LHCN-M2 (cell line): ENCODE measurements at places on chromosomes 2 and 18.

DNA sequence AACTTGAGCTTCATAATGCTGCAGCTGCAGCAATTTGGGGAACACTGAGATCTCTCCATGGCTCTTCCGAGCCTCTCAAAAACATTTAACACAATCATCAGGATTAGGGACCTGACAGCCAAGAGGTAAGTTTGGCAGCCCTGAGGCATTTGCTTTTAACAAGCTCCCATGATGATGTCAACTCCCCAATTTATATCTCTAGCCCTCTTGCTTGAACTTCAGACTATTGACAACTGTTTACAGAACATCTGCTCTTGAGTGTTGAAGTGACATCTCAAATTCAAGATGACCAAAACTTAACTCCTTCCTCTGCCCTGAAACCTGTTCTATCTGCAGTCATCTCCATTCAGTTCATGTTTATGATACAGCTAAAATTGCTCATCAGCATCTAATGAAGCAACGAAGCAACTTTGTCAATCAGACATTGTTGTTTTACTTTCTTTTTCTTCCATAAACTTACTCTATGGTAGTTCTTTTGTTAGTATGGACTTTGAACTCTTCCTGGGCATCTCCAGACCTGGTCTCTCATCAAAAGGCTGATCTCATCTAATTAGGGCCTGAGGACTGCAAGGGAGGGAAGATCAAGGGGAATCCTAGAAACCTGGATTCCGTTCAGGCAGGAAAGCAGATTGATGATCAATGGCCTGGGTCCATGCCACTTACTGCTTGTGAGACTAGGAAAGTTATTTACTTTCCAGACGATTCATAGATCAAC, 48.1 kb downstream of the SEMA4F start:
- no peak for DNase-seq

DNA sequence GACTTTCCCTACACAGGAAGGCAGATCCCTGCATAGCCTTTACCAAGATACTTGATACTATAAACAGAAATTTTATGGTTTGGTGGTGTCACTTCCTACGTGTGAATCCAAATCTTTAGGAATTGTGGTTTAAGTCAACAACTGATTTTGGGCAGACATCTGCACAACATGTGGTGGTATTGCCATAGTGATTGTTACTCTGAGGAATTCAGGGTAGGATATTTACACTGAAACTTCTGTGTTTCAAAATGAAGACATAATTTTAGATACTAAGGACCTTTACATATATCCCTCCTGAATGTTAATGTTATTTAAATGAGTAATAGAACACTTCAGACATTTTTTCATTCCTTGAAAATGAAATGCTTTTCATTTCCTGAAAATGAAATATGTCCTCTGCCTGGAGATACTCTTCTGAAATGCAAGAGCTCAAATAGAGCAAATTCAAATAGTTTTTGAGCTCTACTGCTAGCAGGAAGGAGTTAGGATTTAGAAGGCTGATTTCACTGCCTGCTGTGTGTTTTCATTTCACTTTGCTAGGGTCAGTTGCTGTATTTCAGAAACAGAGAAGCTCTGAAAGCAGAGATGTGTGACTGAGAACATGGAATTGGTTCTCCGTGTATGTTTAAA, 77.2 kb downstream of the MDH1 start:
- DNase-seq: peak; percentile 58

DNA sequence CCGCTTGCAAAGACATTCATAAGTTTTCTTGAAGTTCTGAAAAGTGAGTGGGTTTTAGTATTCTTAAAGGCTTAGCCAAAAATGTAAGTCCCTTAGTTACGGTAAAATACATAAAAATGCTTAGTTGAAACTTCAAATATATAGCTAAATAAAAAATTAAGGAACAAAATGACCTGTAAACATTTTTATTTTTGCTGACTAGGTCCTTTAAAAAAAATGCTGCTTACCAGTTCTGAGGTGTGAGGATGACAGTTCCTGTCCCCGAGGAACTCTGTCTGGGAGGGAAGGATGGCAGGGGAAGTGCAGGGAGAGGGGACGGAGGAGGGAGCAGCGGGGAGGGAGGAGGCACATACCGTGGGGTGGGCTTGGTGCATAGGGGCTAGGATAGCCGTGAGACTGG, 102.8 kb upstream of the BCL2L11 start:
- no peak for DNase-seq

DNA sequence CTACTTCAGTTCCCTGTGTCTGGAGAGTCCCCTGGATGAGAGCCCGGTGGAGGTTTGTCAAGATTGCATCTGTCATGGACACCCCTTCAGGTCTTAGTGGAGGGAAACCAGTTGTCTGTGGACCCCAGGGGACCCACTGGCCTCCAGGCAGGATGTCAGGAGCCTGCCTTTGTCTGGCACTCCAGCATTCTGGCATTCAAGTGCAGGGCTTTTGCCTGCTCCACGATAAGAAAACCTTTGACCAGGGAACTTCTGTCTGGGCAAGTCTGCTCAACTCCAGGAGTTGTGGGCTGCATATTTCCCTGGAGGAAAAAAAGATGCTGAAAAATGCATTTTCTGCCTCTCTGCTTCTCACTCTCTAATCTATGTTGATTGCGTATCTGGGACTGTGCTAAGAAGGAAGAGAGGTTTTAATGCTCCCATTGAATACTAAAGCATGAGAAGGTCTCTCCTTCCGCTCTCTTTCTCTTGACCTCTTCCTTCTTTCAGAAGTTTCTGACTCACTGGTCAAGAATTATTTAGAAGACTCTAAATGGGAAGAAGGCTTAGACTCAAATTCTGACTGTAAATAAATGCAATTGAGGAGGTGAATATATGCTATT, 104.5 kb downstream of the MMADHC start:
- DNase-seq: no peak

- DNase-seq: no peak
These were observed at the start of gene INHBB for GRCh38 chr2:120346026-120346666. TSS of gene INHBB (plus strand) at chr2:120346136. CDS start at chr2:120346189, 53 bp downstream.

- peak; percentile 34 for DNase-seq
These were observed 212.1 kb downstream of the CDH2 start for GRCh38 chr18:27964811-27965210.

DNA sequence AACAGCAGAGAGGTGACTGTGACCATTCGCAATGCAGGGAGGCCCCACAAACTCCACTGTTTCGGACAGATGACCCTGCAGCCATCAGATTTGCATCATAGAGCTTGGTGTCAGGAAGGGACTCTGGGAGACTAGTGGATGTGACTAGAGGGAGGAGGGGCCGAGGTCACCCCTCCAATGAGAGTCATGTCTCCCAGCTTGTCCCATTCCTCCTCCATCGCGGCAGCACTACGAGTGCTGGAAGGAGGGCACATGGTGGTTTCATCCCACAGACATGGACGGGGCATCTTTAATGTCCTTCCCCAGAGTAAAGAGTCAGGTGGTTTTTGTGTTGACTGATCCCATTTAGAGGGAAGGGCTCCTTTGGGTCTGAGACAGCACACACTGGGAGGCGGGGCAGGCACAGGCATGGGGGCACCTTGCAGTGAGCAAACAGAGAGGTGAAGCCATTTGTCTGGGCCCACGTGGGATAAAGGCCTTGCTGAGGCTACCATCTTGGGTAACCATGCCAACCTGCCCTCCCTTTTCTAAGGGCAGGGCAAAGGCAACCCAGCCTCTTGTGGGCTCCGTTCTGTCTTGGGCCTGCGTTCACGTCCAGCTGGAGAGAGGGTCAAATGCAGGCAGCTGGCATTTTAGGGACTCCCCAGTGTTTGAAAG, 208.1 kb downstream of the ASB1 start:
- DNase-seq: no peak

DNA sequence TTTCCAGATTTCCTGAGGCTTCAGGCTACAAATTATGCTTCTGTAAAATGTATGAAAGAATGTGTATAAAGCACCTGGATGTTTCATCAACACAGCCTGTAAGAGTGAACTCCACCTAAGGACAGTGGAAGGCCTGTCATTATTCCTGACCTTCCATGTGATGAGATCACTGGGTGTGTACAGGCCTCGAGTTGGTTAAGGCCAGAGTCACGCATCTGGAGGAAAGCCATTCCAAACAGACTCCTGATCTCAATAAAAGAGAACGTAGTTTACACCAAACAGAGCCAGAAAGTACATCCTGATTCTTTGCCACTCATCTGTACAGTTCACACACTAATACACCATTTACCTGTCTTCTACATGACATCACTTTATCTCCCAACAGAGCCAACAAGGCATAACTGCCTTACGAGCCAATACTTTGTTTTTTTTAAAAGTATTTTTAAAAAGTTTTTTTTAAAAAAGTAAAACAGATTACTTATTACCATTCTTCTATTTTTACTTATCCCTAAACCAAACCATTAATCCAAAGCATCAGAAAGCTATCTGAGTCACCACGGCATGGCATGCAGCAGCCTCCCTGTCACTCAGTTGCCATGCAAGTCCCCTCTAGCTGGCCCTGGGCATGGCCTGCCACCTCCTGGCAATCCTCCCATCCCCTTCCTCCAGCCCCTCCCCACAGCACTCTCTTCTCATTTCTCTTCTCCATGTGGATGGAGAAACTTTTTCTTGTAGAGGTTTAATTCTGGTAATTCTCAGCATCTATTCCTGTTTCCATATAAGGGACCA, 78.8 kb upstream of the TFCP2L1 start:
- DNase-seq: peak; percentile 85

DNA sequence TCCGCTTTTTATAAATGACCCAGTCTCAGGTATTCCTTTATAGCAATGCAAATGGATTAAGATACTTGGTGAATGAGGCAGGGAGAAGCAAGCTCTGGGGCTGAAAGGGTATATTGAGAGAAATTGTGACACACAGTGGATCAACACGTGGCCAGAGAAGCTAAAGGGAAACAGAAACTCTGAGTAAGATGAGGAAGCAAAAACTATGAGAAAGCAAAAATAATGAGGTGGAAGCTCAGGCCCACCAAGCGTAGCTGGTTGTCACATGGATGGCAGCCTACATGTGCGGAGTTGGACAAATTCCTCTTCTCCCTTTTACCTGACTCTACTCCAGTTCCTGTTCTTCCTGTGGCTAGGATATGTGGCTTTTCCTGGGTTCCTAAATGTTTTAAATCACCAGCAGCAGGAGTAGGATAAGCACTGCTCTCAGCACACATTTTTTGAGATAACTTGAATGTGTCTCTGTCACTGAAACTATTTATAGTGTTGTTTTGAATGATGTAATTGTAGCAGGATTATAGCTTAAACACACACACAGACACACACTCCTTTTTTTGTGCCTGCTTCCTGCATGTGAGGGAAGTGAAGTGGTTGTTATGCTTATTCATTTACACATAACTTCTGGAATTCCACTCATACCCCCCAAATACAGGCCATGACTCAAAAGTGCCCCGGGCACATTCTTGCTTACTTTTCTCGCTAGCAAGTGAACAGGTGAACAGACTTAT, 30.1 kb upstream of the EPC2 start:
- peak; percentile 54 for DNase-seq

- no peak for DNase-seq
These were observed 443.9 kb upstream of the ZNF804A start for GRCh38 chr2:184154438-184154837.

DNA sequence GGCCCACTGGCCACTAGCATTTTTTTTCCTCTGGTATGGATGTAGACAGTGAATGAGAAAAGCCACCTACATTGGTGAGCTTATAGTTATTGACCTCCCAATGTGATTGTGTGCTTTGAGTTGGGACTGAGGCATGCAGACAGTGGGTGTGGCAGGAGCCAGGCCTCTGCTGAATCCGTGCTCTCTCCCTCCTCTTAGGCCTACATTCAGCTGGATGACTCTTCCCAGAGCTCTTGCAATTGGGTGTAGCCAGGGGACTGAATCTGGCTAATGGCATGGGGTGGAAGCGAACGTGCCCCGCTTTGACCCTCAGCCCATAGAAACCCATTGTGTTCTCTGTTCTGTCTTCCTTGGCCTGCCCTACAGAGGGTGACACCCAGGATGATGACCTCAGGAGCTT, 698.3 kb upstream of the HS6ST1 start:
- DNase-seq: no peak

GRCh38 chr2:19349911-19350677, 8.3 kb downstream of the OSR1 start:
- DNase-seq: no peak

GRCh38 chr2:66832646-66833435, 397.9 kb downstream of the MEIS1 start:
- DNase-seq: no peak

GRCh38 chr18:49359732-49360444, 100.6 kb downstream of the DYM start:
- peak; percentile 78 for DNase-seq

- no peak for DNase-seq
These were observed 317.6 kb downstream of the GPD2 start for GRCh38 chr2:156753766-156754165.

DNA sequence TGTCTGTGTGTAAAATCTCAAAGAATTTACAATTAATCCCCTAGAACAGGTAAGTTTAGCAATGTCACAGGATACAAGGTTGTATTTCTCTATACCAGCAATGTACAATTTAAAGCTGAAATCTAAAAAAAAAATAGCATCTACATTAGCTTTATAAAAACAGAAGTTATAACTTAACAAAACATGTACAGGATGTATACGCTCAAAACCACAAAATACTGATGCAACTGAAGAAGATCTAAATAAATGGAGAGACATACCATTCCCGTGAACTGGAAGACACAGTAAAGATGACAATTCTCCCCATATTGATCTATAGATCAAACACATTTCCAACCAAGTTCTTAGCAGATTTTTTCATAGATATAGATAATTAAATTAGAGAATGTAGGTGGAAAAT, 17.5 kb upstream of the RANBP2 start:
- DNase-seq: no peak

DNA sequence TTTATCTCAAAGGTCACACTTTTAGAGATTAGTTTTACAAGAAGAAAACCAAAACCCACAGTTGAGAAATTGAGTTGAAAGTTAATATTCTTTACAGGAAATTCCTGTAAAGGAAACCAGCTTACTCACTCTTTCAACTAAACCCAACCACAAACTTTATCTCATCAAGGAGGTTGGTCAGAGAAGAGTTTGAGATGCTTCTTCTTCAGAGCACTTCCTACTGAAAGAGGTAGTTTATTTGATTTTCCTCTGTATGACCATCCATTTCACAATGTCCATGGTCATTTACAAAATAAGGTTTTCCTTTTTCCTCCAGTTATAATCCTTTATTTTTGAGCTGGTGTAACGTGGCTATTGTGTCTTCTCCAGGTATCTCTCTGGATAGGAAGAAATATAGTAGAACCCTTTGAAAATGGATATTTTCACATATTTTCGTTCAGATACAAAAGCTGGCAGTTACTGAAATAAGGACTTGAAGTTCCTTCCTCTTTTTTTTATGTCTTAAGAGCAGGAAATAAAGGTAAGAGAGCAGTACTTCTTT, 4.5 kb upstream of the IL18RAP start:
- no peak for DNase-seq

DNA sequence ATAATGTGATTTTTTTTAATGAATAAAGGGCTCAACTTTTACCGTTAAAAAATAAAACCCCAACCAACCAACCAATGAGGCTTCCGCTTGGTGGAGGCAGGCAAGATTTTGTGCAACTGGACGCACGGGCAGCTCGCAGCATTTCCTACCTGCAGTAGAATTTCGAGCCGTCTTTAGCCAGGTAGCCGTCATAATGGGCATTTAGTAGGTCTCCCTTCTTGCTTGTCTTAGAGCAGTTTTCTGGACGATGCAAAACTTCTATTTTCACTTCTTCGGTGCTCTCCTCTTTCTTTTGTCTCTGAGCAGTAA, 316 bp downstream of the FKBP7 start:
- DNase-seq: peak; percentile 19
